ENCODE measurements at places on chromosomes 13 and 19.

- no peak for DNase-seq
Observed at GRCh38 chr13:28551498-28551895, 56.6 kb upstream of the FLT1 start.

DNA sequence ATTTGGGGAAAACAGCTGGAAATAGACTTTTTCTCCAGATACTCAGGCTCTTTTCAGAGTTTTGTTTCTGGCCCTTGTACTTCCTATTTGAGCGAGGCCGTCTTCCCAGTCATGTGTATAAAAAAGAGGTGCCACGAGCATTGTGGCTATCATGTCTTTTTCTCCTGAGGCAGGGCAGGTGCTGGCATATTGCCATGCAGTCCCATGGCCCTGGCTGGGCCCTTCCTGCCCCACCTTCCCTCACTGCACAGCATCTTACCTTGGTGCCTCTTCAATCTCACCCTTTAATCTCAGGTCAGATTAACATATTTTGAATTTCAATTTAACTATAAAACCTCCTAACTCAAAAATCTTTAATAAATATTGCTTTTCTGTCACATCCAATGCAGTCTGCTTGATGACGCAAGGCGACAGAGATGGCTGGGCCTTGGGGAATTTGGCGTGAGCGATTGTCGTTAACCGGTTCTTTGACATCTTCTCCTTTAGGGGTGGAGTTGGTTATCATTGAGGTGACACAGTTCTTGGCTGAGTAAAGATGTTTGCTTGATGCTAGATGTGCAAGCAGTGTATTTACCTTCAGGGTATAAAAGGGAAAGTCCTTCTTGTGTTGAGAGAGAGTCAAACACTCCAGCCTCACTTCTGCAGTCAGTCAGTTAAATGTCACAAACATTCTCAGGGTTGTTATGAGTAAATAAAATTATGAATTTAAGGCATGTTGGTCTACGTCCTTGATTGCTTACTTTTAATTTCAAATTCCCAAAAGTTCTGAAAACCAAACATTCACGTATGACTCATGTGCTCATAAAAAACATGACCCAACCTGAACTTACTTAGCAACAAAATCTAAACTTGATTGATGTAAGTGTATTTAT is 289.9 kb downstream of the MYO16 start:
- DNase-seq: no peak

GRCh38 chr13:21297447-21297846 is 121.0 kb downstream of the MRPL57 start:
- peak; percentile 12 for DNase-seq

GRCh38 chr19:58345558-58345957 is 7.7 kb downstream of the A1BG start:
- DNase-seq: no peak

DNA sequence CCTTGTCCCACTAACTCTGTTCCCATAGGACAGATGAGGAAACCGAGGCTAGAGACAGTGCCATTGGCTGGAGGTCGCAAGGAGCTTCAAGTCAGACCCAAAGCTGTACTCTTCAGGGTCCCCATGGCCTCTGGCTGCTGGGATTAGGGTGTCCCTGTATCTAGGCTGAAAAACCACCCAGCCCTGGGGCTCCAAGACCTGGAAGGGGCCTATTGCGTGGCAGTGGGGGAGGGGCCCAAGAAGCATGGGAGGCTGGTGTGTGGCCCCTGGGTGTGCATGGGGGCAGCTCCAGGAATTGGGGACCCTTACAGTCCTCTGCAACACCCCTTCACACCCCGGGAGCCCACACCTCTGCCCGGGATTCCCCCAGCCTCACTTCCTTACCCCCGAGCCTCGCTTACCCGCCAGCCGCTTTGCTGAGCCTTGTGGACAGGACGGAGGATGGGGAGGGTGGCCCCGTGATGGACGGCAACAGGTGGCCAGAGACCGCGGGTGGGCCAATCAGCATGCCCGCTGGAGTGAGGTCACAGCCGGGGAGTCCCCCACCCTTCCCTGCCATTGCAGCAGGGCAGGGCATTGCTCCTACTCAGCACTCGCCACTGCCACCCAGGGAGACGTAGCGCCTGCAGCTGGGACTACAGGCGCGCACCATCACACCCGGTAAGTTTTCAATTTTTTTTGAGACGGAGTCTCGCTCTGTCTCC is at the start of gene JSRP1:
JSRP1 (minus strand) TSS at position 436 of the 704 bp plus-strand sequence. CDS start 1,103 bp downstream, outside the sequence.
- DNase-seq: no peak

GRCh38 chr19:33871605-33872004 is 74.9 kb downstream of the KCTD15 start:
- no peak for DNase-seq

DNA sequence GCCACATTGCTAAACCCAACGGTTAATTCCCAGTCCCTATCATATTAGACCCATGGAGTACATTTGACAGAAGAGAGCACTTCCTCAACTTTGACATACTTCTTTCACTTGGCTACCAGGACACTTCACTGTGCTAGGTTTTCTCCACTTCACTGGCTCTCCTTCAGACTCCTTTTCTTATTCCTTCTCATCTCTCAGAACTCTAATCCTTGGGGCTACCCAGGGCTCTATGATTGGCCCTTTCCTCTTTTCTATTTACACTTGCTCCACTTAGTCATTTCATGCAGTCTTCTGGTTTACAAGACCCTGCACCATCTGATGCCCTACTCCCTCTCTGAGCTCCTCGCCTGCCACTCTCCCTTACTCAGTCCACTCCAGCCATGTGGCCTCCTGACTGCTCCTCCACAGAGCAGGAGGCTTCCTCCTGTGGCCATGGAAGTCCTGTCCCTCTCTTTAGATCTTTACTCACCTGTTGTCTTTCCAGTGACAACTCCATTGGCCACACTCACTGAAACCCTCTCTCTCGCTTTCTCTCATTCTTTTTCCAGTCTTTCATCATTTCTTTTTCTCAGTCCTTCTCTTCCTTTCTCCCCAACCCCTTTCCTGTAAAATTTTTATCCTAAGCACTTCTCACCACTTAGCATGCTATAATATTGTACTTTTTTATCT is 90.4 kb downstream of the TBC1D4 start:
- DNase-seq: no peak

GRCh38 chr19:7860714-7861618 is 13.2 kb downstream of the PRR36 start:
- no peak for DNase-seq

- DNase-seq: no peak
Observed at GRCh38 chr19:38667661-38668171, 20.3 kb downstream of the ACTN4 start.

- DNase-seq: no peak
Observed at GRCh38 chr13:50693727-50694126, 149.8 kb downstream of the DLEU7 start.

DNA sequence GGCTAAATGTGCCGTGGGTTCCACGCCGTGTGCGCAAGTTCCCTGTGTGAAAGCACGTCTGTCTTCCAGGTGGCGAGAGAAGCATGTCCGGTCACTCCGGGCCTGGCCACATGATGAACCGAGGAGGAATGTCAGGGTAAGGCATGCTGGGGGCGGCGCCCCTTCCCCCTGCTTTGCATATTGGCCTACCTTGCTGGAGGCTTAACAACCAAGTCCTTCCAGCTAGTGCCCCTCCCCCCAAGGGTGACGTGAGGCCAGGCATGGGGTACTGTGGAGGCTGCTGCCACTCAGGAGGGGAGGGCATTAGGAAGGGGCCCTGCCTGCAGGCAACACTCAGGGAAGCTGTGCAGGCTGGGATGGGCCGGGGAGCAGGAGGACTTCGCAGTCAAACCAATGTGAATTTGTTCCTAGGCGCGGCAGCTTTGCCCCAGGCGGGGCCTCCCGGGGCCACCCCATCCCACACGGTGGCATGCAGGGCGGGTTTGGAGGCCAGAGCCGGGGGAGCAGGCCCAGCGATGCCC is 12.5 kb downstream of the MICOS13 start:
- DNase-seq: no peak

- DNase-seq: no peak
Observed at GRCh38 chr19:51135986-51136762, 5.9 kb upstream of the SIGLEC7 start.

DNA sequence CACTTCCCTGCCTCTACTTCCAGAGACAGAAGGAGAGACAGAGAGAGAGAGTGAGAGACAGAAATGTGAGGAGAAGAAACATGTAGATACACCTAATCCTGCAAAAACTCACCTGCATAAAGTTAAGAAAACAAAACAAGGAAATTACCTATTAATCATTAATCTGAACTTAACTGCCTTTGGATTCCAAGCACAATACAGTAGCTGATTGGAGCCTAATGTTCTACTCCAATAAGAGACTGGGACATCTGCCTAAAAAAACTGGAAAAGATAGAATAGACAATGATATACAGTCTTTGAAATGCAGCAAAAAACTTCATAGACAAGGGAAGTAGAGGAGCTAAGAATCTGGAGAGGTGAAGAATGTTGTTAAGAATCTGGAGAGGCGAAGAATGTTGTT is 910.2 kb upstream of the SLC10A2 start:
- no peak for DNase-seq

GRCh38 chr13:101307181-101307701 is 109.1 kb downstream of the NALCN start:
- DNase-seq: no peak

GRCh38 chr13:37539170-37539569 is 59.4 kb downstream of the POSTN start:
- no peak for DNase-seq

- DNase-seq: no peak
Observed at GRCh38 chr13:104831831-104832230, 1703.6 kb downstream of the EFNB2 start.

DNA sequence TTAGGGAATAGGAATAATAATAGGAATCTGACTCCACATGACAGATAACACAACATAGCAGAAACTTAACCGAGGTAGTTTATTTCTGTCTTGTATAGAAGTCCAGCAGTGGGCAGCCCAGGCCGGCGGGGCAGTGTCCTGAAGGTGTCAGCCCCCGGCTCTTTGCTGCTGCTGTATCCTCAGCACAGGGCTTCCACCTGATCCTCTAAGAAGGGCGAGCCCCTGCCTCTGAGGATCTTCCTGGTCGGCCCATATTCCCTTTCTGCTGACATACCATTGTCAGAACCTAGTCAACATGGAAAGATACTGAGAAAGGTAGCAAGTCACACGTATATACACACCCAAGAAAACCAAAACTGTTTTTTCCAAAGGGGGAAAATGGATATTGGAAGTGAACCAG is 56.2 kb upstream of the GPR183 start:
- DNase-seq: no peak

- no peak for DNase-seq
Observed at GRCh38 chr19:295687-296370, 4.6 kb upstream of the PLPP2 start.

- DNase-seq: no peak
Observed at GRCh38 chr13:23598369-23598768, 28.2 kb downstream of the TNFRSF19 start.

DNA sequence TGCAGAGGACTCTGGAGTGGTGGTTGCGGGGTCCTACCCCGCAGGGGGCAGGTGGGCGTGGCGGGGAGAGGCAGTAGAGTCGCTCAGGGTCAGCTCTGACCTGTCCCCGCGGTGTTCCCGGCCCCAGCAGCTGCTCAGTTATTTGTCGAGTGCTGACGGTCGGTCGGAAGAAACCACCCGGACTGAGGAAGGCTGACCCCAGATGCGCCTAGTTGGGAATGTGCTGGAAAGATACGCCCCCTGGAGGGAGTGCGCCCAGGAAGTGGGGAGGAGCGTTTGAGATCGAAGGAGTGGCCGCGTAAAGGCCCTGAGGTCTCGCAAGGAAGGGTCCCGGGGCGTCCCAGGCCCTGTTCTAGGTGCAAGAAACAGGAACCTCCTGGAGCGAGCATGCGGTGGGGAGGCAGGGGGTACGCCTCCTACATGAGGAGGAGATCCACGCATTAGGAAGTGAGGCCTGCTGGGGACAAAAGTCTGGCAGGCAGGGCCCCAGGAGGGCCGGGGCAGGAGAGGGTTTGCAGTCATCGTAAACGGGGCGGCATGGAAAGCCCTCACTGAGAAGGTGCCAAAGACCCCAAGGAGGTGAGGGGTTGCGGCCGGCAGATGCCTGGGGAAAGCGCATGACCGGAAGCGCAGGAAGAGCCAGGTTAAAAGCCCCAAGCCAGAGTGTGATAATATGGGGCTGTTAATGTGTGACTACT is 9.2 kb downstream of the CCDC8 start:
- peak; percentile 52 for DNase-seq

DNA sequence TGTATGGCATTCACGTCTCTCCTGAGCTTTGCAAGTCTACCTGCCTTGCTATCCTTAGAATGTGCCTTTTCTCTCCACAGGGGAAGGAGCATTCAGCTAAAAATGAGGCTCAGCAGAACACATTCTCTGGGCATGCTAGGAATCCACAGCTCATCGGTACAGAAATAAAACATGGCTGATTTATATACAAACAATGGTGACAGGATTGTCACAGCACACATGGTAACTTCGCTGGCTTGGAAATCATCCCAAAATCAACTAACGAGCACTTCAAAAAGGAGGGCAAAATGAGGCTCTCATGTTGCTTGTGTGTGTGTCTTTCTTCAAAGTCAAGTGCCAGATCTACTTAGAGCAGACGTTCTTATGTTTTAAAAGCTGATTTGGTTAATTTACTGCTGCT is 373.0 kb downstream of the FGF14 start:
- no peak for DNase-seq

GRCh38 chr13:20882206-20882605 is 20.3 kb downstream of the XPO4 start:
- no peak for DNase-seq

GRCh38 chr19:1082165-1082927 is 12.8 kb downstream of the POLR2E start:
- peak; percentile 84 for DNase-seq

GRCh38 chr19:2714531-2715269 is 6.5 kb downstream of the DIRAS1 start:
- no peak for DNase-seq

- peak; percentile 1 for DNase-seq
Observed at GRCh38 chr13:101424381-101425155, 8.3 kb upstream of the NALCN start.

DNA sequence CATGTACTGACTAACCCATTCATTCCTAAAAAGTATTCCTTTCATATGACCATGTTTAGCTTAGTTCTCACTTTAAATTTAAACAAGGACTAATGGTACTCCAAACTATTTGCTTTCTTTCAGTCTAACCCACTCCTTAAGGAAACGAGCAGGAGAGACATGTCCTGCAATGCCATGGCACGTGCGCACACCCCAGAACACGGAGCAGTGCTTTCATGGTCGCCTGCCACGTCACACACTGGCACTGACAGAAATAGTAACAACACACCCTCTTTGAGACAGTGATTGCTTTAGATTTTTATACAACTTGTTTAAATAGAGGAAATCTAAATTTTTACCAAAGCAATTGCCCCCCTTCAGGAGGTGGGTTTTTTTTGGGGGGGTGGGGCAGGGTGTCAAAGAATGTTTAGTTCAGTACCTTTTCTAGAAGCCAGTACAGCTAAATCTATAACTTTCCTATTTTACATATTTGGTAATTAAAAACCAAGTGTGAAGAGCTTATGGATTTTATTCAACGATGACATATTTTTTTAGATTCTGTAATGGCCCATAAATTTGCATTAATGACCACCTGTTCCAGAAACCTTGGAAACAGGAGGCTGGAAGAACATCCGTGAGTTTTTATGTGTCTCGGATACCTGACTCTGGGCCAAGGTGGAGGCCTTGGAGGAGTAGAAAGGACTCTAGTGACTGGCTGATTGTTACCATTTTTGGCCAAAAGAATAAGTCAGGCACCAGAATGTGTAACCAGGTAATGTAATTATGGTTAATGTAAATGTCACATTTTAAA is 247.1 kb downstream of the DCT start:
- DNase-seq: no peak

GRCh38 chr13:40145139-40145538 is 489.7 kb downstream of the COG6 start:
- DNase-seq: no peak

- no peak for DNase-seq
Observed at GRCh38 chr13:87524775-87525174, 146.4 kb upstream of the SLITRK5 start.
